ENCODE measurements at places on chromosomes 16 and 17.

- no peak for DNase-seq
Observed at GRCh38 chr16:64964126-64964540, 157.7 kb downstream of the CDH11 start.

- DNase-seq, result no peak
Observed at GRCh38 chr17:83100853-83101391, 21.5 kb downstream of the METRNL start.

DNA sequence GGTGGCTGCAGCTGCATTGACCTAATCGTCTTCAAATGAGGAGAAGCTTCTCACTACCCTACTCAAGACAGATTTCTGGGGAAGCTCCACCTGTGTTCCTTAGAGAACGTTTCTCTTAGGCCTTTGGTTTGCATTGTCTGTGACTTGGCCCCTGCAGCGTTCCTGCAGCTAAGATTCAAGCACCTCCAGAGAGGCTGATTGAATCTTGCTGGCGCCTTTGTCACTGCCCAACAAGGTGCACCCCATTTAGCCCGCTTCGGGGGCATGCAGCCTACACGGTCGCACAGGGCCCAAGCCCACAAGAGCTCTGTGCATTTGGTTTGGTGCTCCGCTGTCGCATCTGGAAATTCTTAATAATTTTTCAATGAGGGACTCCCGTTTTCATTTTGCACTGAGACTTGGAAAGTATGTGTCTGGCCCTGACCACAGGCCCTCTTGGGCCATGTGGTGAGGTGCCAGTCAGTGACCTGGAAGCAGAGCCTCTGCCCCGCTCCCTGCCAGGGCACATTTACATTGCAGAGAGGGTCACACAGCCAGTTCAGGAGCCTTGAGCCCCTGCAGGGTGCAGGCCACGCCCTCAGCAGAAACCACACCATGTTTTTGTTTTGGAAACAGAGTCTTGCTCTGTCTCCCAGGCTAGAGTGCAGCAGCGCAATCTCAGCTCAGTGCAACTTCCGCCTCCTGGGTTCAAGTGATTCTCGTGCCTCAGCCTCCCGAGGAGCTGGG is 51.1 kb upstream of the CACNG5 start:
- DNase-seq, result no peak

GRCh38 chr17:34156401-34156740 is 98.7 kb upstream of the CCL2 start:
- no peak for DNase-seq

Measured in HuH-7.5 (cell line).